ENCODE measurements at places on chromosomes 12 and 14.

GRCh38 chr14:66045572-66046021, 440.6 kb upstream of the CCDC196 start:
- DNase-seq, result no peak

GRCh38 chr12:118356809-118357256, 15.9 kb downstream of the TAOK3 start:
- peak; percentile 79 for DNase-seq

DNA sequence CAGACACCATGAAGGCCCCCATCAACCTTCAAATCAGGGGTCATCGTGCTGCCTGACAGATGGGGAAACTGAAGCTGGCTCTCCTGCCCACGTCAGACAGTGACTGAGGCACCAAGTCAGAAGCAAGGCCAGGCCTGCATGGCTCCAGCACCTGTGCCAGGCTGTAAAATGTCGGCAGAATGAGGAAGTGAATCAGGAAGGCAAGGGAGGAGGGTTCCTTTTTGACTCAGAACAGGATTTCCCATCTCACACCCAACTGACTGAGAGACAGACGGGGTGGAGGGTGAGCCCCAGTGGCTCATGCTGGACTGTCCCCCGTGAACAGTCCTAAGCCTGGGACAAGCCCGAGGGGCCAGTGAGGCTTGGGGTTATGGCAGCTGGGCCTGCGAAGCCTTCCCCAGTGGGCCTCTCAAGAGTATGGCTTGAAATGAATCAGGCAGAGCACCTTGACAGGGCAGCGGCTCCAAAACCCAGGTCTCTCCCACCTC, 20.9 kb downstream of the SYNE3 start:
- DNase-seq, result no peak

DNA sequence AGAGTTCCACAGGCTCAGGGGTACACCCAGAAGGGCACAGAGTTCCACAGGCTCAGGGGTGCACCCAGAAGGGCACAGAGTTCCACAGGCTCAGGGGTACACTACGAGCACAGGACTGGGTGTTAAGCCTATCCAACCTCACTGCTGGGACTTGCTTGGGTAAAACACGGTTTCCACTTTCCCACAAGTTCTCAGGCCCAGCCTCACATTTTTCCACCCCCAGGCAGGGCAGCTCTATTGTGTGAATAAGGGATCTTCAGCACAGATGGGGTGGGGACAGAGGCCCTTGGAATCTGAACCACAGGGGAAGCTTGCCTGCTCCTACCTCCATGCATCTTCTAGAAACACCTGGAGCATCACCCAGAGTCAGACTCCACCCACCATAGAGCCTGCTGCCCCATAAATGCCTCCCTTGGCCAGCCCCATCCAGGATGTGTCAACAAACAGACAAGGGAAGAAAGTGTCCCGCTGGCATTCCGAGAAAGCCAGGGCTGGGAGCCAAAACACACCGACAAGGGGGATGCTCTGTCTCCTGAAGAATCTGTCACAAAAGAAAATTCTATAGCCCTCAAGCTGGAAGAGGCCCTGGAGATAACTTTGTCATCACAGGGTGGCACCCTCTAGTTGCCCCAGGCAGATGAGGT, 4.8 kb downstream of the CRACR2A start:
- DNase-seq, result no peak

DNA sequence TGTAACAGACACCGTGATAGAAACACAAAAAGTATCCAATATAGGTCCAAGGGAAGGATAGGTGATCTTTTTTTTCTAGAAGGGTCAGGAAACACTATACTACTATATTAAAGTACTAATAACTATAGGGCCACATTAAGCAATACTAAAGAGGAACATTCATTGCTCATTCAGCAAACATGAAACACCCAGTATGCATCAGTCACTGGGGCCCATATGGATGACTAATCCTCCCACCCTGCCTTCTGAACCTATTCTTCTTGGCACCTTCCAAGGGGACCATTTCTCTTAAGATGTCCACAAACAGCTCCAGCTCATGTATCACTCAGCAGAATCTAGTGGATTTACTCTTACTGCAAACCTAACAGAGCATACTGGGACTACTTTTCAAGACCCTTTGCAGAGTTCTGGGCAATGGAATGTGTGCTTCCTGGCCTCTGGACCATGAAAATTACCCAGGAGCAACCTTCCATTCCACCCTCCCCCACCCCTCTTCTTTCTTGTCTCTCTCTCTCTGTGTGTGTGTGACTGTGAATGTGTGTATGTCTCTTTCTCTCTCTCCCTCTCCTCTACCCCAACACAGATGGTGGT, 187.9 kb downstream of the EPS8 start:
- peak; percentile 57 for DNase-seq

GRCh38 chr14:95533391-95533821, 1.4 kb upstream of the GLRX5 start:
- DNase-seq, result no peak

GRCh38 chr14:21026988-21027315, 2.1 kb upstream of the NDRG2 start:
- no peak for DNase-seq

DNA sequence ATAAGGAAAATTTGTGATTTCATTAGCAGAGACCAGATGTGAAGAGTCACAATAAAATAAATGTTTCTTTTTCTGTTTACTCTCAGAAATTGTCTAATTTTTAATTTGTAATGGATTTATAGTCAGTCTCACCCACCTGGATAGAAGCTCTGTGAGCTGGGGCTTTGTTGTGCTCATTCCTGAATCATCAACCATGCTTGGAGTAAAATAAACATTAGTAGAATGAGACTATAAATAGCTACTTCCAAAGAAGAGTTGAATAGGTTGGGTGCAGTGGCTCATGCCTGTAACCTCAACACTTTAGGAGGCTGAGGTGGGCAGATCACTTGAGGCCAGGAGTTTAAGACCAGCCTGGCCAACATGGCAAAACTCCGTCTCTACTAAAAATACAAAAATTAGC, 185.3 kb upstream of the FBXO33 start:
- no peak for DNase-seq

DNA sequence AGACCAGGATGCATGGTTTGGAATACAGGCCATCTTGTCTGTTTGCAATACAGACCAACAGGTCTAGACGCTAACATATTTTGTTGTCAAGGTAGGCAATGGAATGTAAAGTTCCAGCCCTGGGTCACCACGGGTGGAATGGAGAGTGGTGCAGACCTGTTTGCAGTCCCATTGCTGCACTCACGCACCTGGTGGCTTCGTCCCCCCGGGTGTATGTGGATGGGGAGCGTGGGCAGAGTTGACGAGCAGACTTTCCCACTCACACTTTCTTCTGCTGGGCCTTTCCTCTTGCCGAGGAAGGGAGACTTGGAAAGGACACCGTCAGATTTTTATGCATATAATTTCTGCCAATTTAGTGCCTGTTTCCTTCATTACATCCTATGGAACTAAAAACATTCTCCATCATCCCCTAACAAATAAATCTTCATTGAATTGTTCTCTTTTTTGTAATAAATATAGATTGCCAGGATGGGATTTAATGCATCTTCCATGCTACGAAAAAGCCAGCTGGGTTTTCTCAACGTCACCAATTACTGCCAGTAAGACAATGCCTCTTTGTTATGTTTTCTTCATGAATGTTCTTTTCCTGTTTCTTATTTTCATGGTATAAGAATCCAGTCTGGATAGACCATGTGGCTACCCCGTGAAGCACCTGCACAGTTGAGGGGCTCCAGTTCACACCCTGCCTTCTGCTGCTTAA, 15.2 kb downstream of the DCAF4 start:
- DNase-seq, result no peak

- DNase-seq, result no peak
Measured at GRCh38 chr12:4432878-4433744, 12.5 kb downstream of the FGF6 start.

GRCh38 chr12:46518729-46519128, 146.2 kb upstream of the SLC38A2 start:
- no peak for DNase-seq

GRCh38 chr12:51199366-51199945, 18.4 kb downstream of the POU6F1 start:
- no peak for DNase-seq

DNA sequence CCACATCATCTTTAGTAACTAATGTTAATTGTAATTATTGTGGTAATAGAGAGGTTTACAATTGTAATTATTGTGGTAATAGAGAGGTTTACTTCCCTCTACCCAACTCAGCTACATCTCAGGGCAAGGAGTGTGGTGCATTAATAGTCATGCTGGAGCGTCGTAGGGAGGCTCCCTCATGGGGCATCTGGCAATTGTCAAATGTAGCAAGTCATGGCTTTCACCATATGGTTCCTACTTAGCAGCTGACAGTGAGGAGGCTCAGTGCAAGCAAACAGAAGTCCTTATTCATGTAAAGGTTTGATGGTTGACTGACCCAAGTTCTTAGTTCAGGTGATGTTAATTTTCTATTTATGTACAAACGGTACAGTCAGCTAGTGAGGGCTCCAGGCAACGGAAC, 1012.0 kb downstream of the FLRT2 start:
- no peak for DNase-seq

DNA sequence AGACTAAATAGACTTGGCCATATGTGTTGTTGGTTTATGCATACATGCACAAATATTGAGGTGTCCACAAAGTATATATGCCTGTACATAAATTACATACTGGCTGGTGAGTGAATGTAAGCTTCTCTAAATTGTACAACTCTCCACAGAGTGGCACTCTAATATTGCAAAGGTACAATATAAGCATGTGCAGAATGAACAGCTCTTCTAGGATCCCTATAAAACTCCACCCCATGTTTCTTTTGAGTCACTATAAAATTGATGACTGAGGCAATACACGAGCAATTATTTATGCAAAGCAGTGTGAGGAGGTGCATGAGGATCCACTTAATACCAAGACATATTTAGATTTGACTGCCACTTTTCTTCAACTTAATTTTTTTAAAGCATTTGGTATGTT, 172.2 kb downstream of the NAV3 start:
- DNase-seq, result no peak

GRCh38 chr14:77541905-77542304, 43.3 kb upstream of the ISM2 start:
- DNase-seq, result no peak

GRCh38 chr14:24851406-24851805, 198.5 kb downstream of the STXBP6 start:
- DNase-seq, result no peak

GRCh38 chr12:76508128-76508980, 51.2 kb downstream of the OSBPL8 start:
- no peak for DNase-seq

- DNase-seq, result no peak
Measured at GRCh38 chr14:30994681-30995620, 30.5 kb upstream of the AP4S1 start.

- no peak for DNase-seq
Measured at GRCh38 chr12:103386451-103386850, 109.3 kb downstream of the C12orf42 start.

DNA sequence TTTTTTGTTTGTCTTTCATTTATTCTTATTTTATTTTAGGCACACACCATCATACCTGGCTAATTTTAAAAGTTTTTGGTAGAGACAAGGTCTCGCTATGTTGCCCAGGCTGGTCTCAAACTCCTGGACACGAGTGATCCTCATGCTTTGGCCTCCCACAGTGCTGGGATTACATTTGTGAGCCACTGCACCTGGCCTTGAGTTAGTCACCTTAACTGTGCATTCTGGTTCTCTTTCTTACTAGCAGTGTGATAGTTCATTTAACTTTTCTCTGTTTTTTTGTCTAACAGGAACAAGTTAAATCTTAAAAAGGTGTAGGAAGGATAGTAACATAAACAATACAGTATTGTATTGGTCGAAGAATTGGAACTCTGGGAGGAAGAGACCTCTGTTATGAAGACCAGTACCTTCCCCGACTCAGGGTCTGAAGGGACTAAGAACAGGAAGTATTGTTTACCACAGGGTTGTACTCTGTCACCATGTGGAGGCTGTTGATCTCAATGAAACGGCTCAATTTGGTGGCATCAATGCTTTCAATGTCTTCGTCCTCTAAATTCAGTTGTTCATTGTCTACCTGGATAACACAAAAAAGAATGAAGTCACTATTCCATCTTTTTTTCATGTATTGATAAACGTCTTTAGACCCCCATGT, 17.7 kb downstream of the ERP27 start:
- no peak for DNase-seq

DNA sequence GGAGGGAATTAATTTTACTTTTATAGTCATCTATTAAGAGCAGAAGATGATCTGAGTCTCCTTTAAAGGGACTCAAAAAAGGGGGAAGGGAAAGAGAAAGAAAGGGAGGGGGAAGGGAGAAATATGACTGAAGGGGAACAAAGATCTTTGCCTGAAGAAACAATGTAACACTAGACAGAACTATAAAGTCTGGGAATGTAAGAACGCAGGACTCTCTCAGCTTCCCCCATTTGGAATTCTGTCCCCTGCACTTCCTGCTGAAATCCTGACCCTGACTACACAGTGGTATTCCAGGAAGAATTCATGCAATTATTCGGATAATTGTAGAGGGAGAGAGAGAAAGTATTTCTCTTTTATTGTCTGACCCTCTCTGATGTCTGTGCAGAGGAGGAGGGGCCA, 8.6 kb upstream of the HOXC11 start:
- no peak for DNase-seq

- DNase-seq, result no peak
Measured at GRCh38 chr12:94109160-94109559, 39.2 kb upstream of the PLXNC1 start.

DNA sequence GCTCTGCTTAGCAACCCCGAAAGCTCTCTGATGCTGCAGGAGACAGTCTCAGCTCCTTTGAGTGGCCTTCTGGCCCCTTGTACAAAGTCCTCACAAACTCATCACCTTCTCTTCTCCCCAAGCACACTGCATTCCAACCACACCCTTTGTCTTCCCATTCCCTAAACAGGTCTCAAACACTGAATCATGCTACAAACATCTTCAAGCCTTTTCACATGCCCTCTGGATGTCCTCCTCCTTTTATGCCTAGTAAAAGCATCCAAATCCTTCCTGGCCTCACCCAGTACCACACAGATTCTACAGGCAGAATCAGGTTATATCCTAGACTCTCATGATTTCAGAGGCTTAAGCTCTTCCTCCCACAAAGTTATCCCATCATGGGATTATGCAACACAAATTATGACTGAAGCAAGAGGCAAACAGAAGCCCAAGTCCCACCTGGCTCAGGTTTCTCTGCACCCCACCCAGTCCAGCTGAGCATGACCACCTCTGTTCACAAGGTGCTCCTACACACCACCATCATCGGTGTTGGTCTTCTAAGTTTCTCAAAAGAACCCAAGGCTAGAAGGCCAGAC, 61.4 kb upstream of the PCED1B start:
- DNase-seq, result no peak

- DNase-seq, result no peak
Measured at GRCh38 chr12:49541140-49541861, 2.5 kb downstream of the KCNH3 start.

GRCh38 chr12:124780336-124780735, 83.3 kb downstream of the SCARB1 start:
- no peak for DNase-seq
